Gastrocnemius medialis (tissue), 4 donors: ENCODE measurements at places on chromosomes 5 and 9. TPM values are rescaled to one million over a fixed set of nuclear protein-coding genes. Genes with fewer than 3 reads are reported as not detected.
A peak's percentile ranks its signal among the peaks of the same experiment; 100 is the strongest.

DNA sequence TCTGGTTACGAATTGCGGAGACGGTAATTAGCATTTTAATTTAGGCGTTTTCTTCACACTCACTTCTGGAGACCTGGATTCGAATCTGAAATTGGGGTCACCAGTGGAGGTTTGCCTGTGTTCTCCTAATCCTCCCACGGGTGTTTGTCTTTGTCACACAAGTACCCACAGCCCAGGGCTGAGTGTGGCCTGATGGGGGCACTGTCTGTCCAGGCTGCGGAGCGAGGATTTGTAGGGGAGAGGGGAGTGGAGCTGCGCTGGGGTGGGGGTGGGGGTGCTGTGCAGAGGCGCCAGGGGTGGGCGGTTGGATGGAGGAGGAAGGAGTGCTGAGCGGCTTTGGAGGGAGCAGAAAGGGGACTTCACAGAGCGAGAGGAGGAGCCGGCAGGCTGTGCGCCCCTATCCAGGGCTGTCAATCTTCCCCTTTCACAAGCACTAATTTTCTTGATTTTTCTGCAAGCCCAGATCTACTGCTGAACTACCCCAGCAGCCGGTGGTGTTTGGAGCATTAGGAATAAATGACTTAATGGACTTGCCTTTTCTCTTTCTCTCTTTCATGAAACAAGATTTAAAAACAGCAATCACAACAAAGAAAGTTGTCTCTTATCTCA, 53.1 kb downstream of the TSPAN17 start:
- H3K27ac ChIP-seq = no peak overlapping the region
- H3K27me3 ChIP-seq = peaks cover 12% of the 10 kb centered on the region
- no peaks in the 10 kb centered on the region for H3K36me3 ChIP-seq
- no peak overlapping the region for H3K4me3 ChIP-seq
- no peaks in the 10 kb centered on the region for H3K4me1 ChIP-seq
- no peak for DNase-seq

DNA sequence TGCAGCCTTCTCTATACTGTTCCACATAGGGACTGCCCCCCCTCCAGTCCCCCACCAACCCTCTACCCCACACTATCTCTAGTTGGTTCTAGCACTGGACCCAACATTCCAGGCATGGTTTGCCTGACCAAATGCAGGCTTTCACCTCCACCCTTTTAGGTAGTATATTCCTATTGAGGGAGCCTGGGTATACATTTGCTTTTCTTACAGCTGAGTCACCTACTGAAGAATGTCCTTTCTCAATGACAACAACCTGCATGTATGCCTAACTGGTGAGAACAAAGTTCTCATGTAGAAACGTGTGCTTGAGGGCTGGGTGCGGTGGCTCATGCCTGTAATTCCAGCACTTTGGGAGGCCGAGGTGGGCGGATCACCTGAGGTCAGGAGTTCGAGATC, 8.2 kb downstream of the TNIP1 start:
- no peak for DNase-seq
- peak overlapping the region; percentile 94 for H3K27ac ChIP-seq
- H3K36me3 ChIP-seq = no peaks in the 10 kb centered on the region

- H3K4me1 ChIP-seq = no peaks in the 10 kb centered on the region
- no peaks in the 10 kb centered on the region for H3K27me3 ChIP-seq
- no peak overlapping the region for H3K4me3 ChIP-seq
These were observed 15.7 kb downstream of the FTMT start for GRCh38 chr5:121867403-121867802.

DNA sequence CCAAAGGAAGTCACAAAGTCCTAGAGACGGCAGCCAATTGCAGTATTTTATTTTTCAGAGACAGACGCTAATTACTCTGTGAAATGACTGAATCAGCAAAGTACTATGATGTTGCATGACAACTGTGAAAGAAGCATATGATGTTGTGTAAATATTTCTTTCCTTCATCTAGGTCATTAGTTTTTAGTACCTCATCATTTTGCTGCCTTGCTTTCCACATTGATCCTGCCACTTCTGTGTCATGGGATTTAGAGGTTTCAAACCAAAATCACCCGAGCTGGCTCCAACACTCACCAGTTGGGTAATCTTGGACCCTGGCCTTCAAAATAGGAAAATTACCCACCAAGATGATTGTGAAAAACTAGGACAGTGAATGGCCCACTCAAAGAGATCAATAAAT, 585.2 kb downstream of the ACTL7B start:
- no peaks in the 10 kb centered on the region for H3K36me3 ChIP-seq
- DNase-seq = no peak
- no peak overlapping the region for H3K4me3 ChIP-seq
- H3K27ac ChIP-seq = no peak overlapping the region

DNA sequence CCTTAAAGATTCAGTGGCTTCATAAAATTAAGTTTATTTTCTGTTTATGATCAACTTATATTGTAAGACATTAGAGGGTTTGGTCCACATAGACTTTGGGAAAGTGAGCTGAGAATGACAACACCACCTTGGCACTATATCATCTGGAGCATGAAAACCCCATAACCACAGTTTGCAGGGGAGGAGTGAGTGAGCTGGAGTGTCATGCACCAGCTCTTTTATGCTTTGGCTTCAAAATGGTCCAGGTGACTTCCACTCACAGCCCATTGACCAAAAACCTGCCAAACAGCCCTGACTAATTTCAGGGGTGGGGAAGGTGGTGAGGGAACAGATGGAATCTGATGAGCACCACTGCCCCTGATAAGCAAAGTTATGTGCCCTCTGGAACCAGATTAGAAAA, 295.8 kb downstream of the DMRTA1 start:
- DNase-seq = no peak
- no peaks in the 10 kb centered on the region for H3K4me1 ChIP-seq
- H3K27ac ChIP-seq = no peak overlapping the region
- no peaks in the 10 kb centered on the region for H3K36me3 ChIP-seq
- no peak overlapping the region for H3K4me3 ChIP-seq
- H3K27me3 ChIP-seq = no peaks in the 10 kb centered on the region

GRCh38 chr9:127550282-127550681, 61.8 kb upstream of the STXBP1 start:
- H3K27ac ChIP-seq = no peak overlapping the region
- H3K27me3 ChIP-seq = no peaks in the 10 kb centered on the region
- DNase-seq = no peak
- H3K4me1 ChIP-seq = peaks cover 16% of the 10 kb centered on the region
- no peaks in the 10 kb centered on the region for H3K36me3 ChIP-seq
- no peak overlapping the region for H3K4me3 ChIP-seq

- no peaks in the 10 kb centered on the region for H3K4me1 ChIP-seq
- DNase-seq = no peak
- H3K27me3 ChIP-seq = no peaks in the 10 kb centered on the region
- no peak overlapping the region for H3K27ac ChIP-seq
- H3K36me3 ChIP-seq = no peaks in the 10 kb centered on the region
These were observed 27.0 kb downstream of the OSMR start for GRCh38 chr5:38872826-38873225.

- no peak overlapping the region for H3K4me3 ChIP-seq
- peaks cover 11% of the 10 kb centered on the region for H3K27me3 ChIP-seq
- DNase-seq = no peak
- no peaks in the 10 kb centered on the region for H3K36me3 ChIP-seq
These were observed 51.0 kb upstream of the EGFLAM start for GRCh38 chr5:38207343-38207742.

DNA sequence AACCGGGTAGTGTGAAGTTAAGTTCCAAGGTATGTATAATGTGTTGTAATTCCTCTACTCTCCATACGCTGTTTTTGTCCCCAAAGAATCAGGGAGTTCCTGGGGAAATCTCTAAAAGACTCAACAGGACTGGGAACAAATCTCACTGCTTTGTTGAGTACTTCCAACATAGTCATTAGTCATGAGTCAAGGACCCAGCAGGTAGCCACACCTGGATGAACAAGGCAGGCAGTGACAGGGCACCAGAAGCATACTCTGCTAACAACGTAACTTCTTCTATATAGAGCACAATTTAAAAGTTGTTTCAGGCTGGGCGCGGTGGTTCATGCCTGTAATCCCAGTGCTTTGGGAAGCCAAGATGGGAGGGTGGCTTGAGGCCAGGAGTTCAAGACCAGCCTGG, 126.8 kb downstream of the SLC1A3 start:
- peaks cover 6% of the 10 kb centered on the region for H3K4me1 ChIP-seq
- no peak for DNase-seq
- H3K27ac ChIP-seq = no peak overlapping the region
- no peaks in the 10 kb centered on the region for H3K36me3 ChIP-seq

DNA sequence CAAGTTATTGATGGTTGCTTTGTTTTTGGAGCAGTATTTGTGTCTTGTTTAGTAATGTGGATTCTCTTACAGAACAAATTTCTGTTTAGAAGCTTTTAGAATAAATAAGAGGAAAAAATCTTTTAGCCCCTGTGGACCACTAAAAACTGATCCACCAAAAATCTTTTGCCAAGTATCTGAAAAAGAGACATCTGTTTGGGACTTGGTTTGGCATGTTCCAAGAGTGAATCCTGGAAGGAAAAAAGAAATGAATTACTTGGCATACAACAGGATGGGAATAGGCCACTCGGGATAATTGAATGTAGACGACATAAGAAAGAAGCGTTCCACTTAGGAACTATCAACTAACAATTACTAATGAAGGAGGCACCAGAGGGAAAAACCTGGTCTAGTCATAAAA, 1350.1 kb upstream of the C9orf72 start:
- no peaks in the 10 kb centered on the region for H3K36me3 ChIP-seq
- no peak overlapping the region for H3K4me3 ChIP-seq
- H3K4me1 ChIP-seq = no peaks in the 10 kb centered on the region
- H3K27me3 ChIP-seq = no peaks in the 10 kb centered on the region
- DNase-seq = no peak

DNA sequence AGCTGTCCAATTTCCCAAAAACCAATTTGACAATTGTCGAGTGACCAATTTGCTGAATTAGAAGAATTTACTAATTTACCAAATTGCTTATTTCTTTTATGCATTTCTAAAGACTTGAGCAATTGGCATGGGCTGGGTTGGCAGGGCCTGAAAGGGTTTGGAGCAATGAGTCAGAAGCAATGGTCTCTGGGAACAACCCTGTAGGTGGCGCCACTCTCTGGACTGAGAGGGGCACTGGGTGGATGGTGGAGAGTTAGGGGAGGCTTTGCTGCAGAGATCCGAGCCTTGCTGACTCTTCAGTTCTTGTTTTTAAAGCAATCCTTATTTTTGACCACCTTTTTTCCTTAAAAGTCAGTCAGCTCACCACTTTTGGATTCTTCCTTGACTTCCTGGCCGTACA, 71.5 kb upstream of the RPS23 start:
- H3K36me3 ChIP-seq = no peaks in the 10 kb centered on the region
- no peak overlapping the region for H3K27ac ChIP-seq
- no peaks in the 10 kb centered on the region for H3K27me3 ChIP-seq
- no peak for DNase-seq
- no peak overlapping the region for H3K4me3 ChIP-seq

DNA sequence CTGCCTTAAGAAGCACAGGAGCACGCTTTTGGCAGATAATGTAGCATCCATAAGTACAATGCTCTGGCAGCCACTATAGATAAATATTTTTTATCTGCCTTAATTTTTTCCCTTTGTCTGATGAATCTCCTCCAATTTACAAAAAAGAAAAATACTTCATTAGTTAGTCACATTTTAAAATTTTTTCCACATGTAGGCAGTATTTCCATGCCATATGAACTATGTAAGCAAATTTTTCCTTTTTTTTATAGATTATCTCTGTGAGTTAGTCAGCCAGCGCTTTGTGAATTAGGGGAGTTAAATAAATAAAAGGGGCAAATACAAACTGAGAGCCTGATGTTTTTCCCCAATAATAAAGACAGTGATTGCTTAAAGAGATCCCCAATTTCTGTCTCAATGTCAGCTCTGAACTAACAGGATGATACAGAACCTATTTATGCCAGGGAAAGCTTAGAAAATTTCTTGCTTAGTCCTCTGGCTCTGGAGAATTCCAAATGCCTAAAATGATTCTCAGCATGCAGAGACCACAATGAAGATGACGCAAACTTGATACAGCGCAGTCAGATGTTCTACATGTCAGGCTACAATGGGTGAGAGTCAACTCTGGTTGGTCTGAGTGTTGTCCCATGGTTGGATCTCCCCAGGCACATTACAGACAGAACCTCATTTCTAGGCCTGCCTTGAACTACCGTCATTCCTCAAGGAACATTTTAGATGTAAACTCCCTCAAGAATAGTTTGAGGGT, 390.4 kb upstream of the CDH6 start:
- no peak overlapping the region for H3K27ac ChIP-seq
- H3K4me3 ChIP-seq = no peak overlapping the region
- no peaks in the 10 kb centered on the region for H3K4me1 ChIP-seq

DNA sequence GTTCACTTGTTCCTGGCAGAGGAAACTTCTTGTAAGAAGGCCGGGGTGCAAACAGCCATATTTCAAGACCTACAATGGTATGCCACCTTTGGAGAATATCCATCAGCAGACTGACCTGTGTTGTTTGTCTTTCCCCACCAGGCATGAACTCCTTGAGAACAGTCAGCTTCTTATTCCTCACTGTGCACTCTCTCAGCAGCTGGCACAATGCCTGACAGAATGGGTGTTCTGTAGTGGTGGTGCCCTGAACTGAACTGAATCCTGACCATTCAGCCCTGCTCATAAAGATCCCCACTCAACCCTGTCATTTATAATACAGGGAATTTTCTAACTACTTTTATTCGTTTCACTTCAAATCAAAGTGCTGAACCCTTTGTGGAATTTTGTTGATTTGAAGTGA, 206.9 kb downstream of the COX7C start:
- no peak overlapping the region for H3K4me3 ChIP-seq
- DNase-seq = no peak
- H3K27ac ChIP-seq = no peak overlapping the region
- H3K4me1 ChIP-seq = no peaks in the 10 kb centered on the region
- H3K36me3 ChIP-seq = no peaks in the 10 kb centered on the region

DNA sequence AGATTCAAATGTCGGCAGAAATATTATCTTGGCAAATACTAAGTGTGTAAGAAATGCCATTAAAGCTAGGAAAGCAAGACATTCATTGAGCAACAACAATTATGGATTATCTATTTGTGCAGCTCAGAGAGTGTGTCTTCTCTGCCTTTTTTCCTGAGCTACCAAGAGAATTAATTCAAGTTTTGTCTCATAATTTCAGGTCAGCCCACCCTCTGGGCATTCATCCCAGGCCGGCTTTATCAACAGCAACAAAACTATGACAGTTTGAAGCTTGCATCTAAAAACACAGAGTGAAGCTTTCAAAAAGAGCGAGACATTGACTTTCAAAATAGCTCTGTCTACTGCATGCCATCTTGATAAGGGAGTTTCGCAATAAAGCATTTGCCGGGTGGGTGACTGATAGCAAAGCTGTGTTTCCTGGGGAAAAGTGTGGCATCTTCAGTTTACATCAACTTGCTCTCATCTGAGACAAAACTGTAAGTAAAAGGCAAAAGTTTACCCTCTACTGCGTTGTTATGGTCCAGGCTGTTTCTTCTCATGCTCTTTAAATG, 182.4 kb downstream of the IRX1 start:
- H3K4me3 ChIP-seq = no peak overlapping the region
- H3K4me1 ChIP-seq = no peaks in the 10 kb centered on the region
- no peak for DNase-seq

- no peaks in the 10 kb centered on the region for H3K4me1 ChIP-seq
- no peak overlapping the region for H3K27ac ChIP-seq
- H3K36me3 ChIP-seq = no peaks in the 10 kb centered on the region
- no peaks in the 10 kb centered on the region for H3K27me3 ChIP-seq
- no peak for DNase-seq
These were observed 43.1 kb downstream of the P4HA2 start for GRCh38 chr5:132184588-132184987.

C5orf52 gene
- not detected for total RNA-seq

PKD2L2 gene
- total RNA-seq = not detected

PCDHGC5 gene
- 0.16 TPM for total RNA-seq

ABO gene
- 0.44 TPM for total RNA-seq
